ENCODE measurements at places on chromosomes 12 and 14.
A peak's percentile ranks its signal among the peaks of the same experiment; 100 is the strongest.

DNA sequence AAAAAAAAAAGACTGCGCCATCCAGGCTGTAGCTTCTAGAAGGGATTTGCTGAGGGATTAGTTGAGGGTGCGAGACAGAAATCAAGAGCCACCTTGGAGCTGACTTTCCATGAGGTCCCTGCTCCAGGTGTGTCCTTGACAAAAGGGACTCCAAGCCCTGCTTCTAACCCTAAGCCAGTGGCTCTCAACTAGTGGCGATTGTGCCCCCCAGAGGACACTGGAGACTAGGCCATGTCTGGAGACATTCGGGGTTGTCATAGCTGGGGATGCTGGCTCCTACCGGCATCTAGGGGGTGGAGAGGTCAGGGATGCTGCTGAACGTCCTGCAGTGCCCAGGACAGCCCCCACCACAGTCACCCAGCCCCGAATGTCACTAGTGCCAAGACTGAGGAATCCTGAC is 40.6 kb downstream of the SPRING1 start:
- DNase-seq, result peak; percentile 38

DNA sequence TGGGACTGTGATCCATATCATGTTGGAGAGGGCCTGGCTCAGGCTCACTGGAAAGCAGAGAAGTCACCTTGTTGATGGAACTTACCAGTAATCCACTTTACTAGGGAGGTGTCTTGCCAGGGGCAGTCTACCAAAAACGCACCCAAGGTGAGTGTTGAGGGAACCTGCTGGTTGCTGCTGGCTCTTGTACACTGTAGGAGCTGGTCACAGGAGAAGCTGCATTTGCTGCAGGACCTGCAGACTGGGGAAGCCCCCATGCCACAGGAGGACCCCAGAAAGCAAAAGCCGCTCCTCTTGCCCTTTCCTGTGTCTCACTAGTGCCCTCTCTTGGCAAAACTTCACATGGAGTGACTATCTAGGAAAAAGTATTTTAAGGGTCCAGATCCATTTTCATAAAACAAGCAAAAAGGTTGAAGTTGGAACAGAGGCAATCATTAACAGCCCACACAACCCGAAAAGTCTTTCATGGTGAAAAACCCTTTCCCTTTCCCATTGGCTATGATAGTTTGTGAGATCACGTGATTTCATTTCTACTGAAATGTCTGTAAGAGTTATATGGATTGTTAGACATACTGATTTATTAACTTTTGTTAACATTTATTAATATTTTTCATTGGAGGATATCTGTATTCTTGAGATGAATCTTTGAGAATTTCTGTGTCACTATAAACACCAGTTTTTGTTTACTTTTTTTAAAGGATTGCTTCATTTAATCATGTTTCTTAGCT is 59.2 kb downstream of the RASSF8 start:
- DNase-seq, result no peak

- no peak for DNase-seq
These were observed 30.2 kb upstream of the EAPP start for GRCh38 chr14:34569750-34570149.

DNA sequence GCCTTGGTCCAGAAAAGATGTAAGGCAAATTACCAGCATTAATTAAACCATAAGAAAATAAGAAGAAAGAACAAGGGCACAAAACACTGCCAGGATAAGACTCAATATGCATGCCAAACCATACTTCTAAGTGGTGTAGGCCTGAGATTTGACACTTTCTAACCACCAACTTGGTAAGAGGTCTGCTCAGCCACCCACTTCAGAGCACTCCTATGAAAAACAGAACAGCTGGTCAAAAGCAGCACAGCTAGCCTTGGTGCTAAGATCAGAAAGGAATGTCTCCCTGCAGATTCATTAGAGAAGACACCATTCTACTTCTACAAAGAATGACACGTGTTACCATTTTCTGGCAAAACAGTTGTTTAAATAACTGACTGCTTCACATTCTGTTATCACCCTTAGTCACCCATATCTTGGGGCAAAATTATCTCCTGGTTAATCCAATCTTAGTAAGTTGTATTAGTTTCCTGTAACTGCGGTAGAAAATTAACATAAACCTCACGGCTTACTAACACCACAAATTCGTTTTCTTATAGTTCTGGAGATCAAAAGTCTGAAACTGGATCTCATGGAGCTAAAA is 13.2 kb downstream of the RPS6KA5 start:
- DNase-seq, result no peak

- DNase-seq, result no peak
These were observed 77.1 kb downstream of the KCNMB4 start for GRCh38 chr12:70443062-70443673.

- DNase-seq, result no peak
These were observed 102.3 kb downstream of the ITPR2 start for GRCh38 chr12:26730481-26731350.
